Activated CD8-positive, alpha-beta memory T cell treated with anti-CD3 and anti-CD28 coated beads for 4 hours (primary cell): ENCODE measurements at places on chromosomes 7 and 10.
A peak's percentile ranks its signal among the peaks of the same experiment; 100 is the strongest.

DNA sequence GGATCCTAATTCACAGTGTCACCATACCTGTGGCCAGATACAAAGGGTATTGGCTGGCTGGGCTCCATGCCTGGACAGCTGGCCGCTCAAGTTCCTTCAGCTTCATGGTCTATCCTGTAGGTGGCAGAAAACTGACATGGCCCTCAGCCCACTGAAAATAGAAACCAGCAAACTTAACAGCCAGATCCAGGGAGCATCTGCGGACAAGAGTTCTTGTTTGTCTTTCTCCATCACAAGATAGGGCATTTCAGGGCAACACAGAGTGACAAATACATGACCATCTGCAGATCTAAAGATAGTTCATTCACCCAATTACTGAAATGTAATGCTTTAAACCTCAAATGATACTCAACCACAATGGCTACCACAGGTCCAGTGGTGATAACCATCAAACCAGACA, 2.8 kb downstream of the SEC31B start:
- no peak for DNase-seq

GRCh38 chr10:1198453-1199344, 142.5 kb downstream of the WDR37 start:
- no peak for DNase-seq

DNA sequence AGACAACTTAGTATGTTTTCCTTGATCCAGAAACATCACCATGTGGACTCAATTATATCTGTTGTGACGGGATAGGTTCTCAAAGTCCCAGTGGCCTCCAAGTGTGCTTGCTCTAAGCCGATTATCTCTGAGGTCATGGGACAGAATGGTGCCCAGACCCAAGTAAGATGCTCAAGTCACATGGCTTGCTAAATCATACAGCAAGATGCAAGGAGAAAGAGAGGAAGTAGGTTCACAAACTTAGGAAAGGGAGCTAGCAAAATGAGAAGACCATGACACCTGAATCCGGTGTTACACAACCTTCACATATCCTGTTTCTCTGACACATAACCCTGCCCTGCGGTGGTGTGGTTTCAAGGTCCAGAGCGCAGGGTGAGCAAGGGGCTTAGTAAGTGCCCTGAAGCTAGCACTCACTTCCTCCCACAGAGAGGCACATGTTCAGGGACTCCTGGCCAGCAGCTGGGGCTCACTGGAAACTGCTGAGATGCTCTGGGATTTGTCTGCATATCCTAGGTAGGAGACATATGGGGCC, 590.9 kb upstream of the ANKRD30A start:
- no peak for DNase-seq

- DNase-seq = no peak
These were observed 257.0 kb downstream of the OTUD1 start for GRCh38 chr10:23695825-23696420.

GRCh38 chr10:131670341-131670740, 230.5 kb upstream of the PPP2R2D start:
- no peak for DNase-seq

DNA sequence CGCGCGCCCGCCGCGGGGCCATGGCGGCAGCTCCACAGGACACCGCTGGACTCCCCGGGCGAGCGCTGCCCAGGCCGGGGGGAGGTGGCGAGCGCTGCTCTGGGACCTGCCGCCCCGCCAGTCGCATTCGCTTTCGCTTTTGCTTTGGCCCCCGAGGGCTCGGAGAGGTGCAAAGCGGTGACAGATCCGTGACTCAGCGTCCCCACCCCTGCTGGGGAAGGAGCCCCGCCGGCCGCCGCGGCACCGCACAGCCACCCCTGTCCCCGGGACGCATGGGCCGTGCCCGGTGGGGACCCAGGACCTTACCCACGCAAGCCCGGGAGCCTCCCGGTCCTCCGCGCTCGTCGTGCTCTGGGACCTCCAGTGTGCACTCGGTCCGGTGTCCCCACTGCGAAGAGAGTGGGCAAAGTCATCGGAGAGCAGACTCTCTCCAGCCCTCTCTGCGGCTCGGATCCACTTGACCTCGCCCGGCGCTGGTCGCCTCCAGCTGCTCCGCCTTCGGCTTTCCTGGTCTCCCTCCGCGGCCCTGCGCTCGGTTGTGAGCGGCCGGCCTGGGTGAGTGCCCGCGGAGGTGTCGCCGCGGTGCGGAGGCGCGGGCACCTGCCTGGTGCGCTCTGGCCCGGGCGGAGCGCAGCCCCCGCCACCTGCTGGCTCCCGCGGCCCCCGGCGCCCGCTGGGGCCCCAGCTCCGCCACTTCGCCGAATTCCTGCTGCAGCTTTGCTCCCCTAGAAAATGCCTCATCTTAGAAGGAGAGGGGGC, at the start of gene IL15RA:
Gene IL15RA (minus strand): TSS at position 73 of the 759 bp plus-strand sequence. CDS start 51 bp downstream, at position 22.
- DNase-seq = peak; percentile 82

- no peak for DNase-seq
These were observed 47.9 kb upstream of the ADGRA1 start for GRCh38 chr10:133039803-133040165.

DNA sequence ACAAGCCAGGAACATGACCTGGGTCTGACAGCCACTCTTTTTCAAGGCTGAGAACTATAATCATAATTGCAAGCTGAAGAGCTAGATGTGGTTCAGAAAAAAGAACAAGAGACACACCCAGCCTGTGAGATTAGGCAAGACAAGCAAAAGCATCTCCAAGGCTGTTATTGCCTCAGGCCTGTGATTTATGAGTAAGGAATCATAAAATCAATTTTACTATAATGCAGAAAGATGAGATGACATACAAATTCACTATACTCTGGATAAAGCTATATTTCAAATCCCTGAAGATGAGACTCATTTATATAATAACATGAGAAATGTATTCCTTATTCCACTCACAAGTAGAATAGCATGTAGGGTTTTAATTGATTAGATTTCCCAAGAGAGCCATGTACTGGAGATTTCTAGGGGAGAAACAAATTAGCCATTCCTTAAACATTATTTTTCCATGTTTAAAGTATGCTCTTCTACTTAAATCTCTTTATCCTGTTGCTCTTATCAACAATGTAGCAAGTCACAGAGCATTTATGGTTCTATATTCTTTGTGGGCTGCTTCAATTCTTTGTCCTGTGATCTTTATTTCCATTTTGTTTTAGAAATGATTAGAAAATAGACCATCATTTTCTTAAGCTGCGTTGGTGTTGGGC, 47.4 kb downstream of the FHIP2A start:
- no peak for DNase-seq
